ENCODE measurements at places on chromosomes 1 and 21.

- no peak for DNase-seq
Observed at GRCh38 chr21:45891388-45892155, 90.0 kb upstream of the COL6A1 start.

DNA sequence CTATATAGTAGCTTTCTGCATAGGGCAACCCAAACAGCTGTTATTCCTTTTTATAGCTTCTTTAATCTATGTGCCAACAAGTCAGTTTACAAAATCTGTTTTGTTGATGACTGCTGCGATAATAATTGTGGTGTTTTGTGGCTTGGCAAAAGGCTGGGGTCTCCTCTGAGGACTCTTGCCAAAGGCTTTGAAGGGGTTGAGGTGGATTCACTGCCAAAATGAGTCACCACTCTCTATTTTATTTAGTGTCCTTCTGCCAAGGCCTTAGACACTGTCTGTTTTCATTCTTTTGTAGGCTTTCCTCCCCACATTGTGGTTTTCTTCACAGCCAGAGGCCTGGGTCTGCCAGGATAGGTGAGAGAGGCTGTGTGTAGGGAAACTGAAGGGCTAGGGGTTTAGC lies 161.8 kb downstream of the NFIA start:
- DNase-seq, result no peak

GRCh38 chr21:29064850-29065481 lies 8.5 kb downstream of the CCT8 start:
- DNase-seq, result no peak

GRCh38 chr1:98084188-98084587 lies 163.4 kb upstream of the DPYD start:
- no peak for DNase-seq

DNA sequence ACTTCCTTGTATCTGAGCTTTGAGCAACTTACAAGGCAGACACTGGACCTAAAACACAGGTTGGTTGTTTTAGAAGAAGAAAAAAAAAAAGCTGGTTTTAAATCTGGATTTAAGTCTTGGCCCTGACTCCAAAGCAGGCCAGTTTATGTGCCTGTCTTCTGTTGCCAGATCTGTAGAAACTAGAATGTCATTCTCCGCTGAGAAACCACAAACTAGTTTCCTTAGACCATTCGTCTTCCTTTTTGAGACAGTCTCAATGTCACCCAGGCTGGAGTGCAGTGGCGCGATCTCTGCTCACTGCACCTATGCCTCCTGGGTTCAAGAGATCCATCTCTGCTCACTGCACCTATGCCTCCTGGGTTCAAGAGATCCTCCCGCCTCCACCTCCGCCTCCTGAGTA lies 33.9 kb downstream of the APP start:
- DNase-seq, result no peak

DNA sequence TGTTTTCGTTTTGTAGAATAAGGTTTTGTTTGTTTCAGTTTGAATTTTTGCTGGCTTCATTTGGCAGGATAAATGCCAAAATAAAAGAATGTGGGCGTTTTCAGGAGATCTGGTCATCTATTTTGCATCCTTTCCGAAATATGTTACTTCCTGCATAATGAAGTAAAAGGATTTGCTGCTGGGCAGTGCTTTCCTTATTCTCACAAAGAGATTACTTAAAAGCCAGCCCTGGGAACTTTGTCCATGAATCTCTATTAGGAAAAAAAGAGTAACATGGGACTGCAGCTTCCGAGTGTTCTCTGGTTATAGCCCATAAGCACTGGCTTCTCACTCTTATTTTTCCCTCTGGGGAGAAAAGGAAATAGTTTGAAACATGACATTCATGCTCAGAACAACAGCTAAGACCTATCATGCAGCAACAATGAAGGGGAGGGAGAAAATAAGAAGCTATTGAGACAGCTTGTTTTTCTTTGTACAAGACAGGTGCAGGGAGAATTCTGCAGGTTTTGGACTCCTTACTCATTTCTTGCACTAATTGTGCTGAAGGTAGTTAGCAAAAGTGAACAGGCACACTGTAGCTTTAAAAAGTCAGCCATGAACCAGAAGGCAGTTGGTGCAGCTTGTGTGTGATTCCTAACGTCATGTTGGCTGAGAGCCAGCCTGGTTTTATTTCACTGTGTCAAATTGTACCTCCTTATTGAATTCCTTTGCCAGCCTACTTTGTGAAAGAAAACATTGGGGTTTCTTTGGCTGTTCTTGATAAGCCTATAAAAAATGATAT lies at the start of gene SAMD13:
Gene SAMD13 (plus strand): TSS at position 705 of the 781 bp plus-strand sequence. CDS start 1,527 bp downstream, outside the sequence.
- DNase-seq, result peak; percentile 81

GRCh38 chr1:31562707-31563360 lies 13.5 kb upstream of the TINAGL1 start:
- no peak for DNase-seq

GRCh38 chr21:14672466-14672865 lies 126.4 kb upstream of the SAMSN1 start:
- no peak for DNase-seq

GRCh38 chr21:28540514-28540913 lies 452.2 kb downstream of the LTN1 start:
- no peak for DNase-seq

DNA sequence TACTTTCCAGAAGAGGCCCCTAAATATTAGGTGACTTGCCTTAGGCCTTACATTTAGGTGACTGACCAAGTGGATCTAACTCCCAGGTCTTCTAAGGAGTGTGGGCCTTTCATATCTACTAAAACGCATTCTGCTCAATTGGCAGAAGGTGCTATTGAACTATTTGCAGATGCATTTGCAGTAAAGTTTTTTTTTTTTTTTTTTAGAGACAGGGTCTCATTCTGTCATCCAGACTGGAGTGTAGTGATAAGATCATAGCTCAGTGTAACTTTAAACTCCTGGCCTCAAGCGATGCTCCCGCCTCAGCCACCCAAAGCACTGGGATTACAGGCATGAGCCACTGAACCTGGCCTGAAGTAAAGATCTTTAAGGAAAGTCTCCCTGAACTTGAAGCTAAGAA lies 13.0 kb upstream of the ACBD6 start:
- DNase-seq, result no peak

- peak; percentile 87 for DNase-seq
Observed at GRCh38 chr1:219317762-219318353, 144.2 kb downstream of the LYPLAL1 start.

GRCh38 chr1:52296345-52296744 lies 69.7 kb downstream of the CC2D1B start:
- DNase-seq, result peak; percentile 75

- DNase-seq, result peak; percentile 65
Observed at GRCh38 chr1:232578651-232579195, 51.2 kb downstream of the SIPA1L2 start.
